ENCODE measurements at places on chromosomes 7 and 10.

DNA sequence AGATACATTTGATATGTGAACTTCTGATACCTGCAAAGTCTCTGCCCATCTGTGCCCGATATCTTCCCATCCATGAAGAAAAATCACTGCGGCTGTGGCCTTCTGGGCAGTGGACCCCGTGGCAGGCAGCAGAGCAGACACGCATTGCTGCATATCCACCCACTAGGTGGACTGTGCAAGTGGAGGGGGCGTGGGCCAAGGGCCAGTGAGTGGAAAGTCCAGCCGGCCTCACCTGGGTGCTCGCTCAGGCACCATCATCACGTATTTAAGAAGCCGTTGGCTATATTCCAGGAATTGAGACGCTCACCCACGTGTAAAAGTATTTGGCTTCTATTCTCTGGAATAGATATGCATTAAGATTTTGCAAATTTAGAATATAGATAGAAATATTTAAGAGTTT is 30.8 kb upstream of the SLC13A1 start:
- no peak for DNase-seq

- DNase-seq = no peak
These were observed 12.9 kb downstream of the NPFFR1 start for GRCh38 chr10:70270952-70271351.

- DNase-seq = no peak
These were observed 158.6 kb downstream of the TMEM178B start for GRCh38 chr7:141232286-141233051.

- DNase-seq = no peak
These were observed 99.5 kb downstream of the VTI1A start for GRCh38 chr10:112546474-112546873.

GRCh38 chr10:72109636-72110157 is 21.3 kb upstream of the SPOCK2 start:
- no peak for DNase-seq

DNA sequence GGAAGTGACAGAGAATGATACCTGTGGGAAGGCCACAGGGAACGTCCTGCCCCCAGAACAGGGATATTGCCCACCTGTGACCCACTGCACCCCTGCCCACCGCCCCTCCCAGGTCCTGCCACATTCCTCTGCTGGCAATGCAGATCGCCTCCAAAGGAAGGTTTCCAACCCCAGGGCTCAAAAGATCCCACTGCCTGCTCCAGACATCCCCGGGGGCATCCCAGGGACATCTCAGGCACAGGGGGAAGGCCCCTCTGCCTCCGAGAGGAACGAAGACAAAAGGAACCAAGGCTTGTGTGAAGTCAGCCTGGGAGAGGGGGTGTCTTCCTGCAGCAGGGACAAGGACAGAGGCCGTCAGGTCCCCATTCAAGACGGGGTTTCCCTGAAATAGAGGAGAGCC is 28.5 kb downstream of the NUDT1 start:
- DNase-seq = no peak

GRCh38 chr7:106313966-106314365 is 29.2 kb upstream of the NAMPT start:
- no peak for DNase-seq

- DNase-seq = no peak
These were observed 31.4 kb upstream of the DLX6 start for GRCh38 chr7:96973986-96974385.

- no peak for DNase-seq
These were observed 51.2 kb downstream of the ANKIB1 start for GRCh38 chr7:92296880-92297445.

- DNase-seq = no peak
These were observed 148.1 kb downstream of the ZWINT start for GRCh38 chr10:56212951-56213350.

DNA sequence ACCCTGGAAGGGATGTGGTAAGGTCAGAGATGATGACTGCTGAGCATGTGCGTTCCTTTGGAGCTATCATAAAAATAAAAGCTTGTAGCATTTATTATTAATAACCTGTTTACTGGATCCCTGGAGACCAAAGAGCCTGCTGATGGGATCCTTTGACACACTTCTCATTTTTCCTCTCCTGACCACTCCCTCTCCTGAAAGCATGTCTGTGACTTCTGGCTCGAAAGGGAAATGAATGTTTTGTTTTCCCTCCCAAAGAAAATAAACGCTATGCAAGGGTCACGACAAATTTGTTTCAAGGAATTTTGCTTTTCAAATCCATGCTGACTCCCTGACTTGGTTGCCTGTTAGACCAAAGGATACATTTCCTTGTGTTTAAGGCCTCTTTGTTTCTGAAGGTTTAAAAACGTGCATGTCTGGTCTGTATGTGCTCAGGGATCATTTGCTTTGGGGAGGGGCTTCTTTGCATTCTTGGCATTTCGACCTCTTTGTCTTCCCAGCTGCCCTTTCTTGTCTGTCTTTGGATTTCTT is 185.1 kb upstream of the AGK start:
- no peak for DNase-seq

GRCh38 chr10:14665304-14665703 is 109.4 kb downstream of the FAM107B start:
- no peak for DNase-seq

DNA sequence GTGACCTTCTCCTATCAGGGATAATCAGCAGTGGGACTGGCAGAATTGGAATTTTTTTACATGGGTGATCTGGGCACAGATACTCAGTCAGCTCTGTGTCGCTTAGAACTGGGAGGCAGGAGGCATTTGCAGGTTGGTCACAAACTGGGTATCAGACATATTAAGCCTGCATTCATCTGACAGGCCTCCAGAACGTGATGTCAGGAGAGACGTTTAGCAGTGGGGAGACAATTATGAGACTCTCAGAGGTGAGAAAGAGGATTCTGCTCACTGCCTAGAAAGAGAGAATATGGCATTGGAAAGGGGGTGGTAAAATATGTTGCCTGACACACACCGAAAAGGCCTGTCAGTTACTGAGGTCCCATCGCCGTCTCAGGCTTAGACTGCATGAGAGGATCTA is 717.6 kb upstream of the GALNT17 start:
- DNase-seq = no peak

- no peak for DNase-seq
These were observed 52.8 kb upstream of the NFE2L3 start for GRCh38 chr7:26099236-26099635.

GRCh38 chr10:80397014-80397413 is 11.3 kb upstream of the PRXL2A start:
- DNase-seq = no peak

DNA sequence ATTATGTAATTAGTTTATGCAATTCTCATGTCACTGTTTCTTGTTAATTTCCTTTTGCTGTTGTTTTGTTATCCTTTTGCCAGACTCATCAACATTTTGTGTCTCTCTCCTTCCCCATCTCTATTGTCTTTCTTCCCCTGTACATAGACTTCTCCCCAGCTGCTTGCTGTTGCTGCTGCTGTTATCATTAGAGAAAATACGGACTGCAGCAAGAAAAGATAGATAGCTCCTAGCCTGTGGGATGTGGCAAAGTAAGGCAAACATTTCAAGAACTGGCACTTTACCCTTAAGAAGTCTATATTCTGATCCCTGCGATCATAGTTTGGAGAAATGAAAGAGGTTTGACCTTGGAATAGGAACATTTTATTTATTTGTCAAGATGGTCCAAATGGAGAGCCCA is 162.2 kb downstream of the AOAH start:
- no peak for DNase-seq

DNA sequence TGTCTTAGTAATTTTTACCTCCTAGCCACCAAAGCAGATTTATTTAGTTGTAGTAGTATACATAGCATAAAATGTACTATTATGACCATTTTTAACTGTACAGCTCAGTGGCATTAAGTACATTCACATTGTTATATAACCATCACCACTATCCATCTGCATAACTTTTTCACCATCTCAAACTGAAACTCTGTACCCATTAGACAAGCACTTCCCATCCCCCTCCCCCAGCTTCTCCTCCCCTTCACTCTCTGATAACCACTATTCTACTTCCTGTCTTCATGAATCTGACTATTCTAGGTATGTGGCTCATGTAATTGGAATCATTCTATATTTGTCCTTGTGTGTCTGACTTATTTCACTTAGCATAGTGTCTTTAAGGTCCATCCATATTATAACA is 71.9 kb downstream of the MRPL32 start:
- DNase-seq = no peak

GRCh38 chr7:13724977-13725566 is 264.4 kb downstream of the ETV1 start:
- no peak for DNase-seq

DNA sequence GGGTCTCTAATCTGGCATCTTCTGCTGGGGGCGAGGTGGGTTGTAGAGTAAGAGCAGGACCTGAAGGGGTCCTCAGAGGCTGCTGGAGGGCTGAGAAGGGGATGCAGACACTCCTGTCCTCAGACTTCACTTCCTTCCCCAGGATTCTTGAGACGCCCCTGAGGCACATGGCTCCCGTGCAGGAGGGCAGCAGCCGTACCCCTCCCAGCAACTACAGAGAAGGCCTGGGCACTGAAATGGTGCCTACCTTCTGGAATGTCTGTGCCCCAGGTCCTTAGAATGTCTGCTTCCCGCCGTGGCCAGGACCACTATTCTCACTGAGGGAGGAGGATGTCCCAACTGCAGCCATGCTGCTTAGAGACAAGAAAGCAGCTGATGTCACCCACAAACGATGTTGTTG is 52.0 kb downstream of the VWA2 start:
- DNase-seq = no peak

DNA sequence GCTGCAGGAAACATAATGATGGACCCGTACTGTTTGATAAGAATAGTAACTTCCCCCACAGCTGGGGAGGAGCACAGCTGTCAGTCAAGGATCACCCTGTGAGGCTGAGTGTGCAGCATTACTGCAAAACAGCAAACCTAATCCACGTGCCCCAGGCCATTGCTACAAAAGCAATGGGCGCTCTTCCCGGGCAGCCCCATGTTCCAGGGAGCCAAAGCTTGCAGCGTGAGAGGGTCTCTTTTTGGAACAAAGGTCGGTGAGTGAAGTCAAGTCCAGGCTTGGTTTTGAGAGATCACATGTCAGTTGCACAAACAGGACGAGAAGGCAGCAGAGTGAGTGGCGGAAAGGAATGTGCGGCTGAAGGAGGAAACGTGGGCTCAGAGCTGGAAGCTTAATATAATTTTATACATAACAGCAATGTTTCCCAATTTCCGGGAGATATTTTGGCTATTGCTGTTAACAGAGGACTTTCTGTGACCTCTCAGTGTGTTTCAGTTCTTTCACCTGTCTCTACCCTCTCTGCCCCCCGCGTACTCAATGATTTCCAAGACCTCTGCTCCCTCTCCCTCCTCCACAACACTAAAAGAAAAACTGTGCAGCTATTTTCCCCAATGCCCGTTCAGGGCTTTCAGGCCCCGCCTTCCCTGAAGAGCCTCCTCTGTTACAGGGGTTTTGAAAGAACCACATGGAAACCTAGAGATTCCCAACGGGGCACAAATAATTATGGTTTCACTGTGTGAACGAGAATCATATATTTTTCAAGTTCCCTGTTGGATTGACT is 128.9 kb downstream of the MTPAP start:
- DNase-seq = no peak

- DNase-seq = no peak
These were observed 141.5 kb downstream of the PPP1R17 start for GRCh38 chr7:31828520-31828919.

DNA sequence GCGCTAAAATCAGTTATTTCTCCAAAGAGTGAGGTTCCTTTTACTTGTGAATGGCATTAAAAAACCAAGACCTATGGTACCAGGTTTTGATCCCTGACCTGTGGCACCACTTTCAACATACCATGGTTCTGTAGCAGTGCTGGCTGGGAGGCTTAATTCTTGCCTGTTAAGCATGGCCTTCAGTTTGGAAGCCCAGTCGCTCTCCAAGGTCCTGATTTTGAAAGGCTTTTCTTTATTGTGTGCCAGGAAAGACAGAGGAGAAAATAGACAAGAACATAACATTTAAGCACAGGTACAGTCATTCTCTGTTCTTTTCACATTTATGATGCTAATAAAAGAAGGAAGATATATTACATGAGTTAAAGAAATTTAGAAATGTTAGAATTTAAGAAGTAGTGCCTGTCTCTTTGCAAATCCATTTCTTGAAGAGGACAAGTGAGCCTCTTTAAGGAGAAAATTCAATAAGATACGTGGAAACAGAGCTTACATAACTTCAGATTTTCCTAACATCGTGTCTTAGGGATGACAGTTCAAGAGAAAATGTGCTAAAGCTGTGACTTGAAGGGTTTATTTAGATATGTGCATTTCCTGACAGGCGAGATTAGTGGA is 357.6 kb downstream of the DPP6 start:
- no peak for DNase-seq

DNA sequence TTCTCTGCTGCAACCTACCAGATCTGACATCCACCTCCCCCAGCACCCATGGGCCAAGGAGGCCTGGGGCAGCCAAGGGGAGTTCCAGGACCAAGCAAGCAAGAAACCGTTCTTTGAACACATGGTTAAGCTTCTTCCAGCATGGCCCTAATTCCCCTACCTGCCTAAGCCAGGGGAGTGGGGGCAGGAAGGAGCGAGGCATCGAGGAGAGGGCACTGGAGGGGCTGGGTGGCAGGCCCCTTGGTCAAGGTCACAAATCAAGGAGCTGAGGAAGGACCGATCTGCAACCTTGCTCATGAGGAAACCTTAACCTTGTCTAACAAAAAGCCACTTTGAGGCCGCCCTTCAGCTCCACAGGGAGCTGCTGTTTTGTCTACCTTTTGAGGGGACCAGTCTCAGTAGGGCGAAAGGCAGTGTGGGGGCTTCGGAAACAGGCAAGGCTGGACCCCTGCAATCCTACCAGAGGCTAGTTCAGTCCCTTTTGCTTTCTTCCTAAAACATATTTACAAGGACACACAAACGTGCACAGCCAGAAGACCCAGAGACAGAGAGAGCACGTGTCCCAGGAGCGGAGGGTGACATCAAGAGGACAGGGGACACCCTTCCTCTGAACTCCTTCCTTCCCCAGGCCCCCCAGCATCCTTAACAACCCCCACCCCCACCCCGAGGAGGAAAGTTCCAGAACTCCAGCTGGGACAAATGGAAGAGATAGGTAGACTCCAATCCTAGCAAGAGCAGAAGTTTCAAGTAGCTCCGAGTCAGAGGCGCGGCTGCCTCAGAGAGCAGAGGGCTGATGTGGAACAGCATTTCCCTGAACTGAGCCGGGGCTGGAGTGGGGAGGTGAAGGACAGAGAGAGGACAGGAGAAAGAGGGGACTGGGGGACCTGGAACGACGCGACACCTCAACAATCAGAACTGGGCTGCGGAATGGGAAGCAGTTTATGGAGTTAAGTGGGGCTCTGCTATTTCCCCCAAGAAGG is 28.2 kb downstream of the SPOCK2 start:
- no peak for DNase-seq

DNA sequence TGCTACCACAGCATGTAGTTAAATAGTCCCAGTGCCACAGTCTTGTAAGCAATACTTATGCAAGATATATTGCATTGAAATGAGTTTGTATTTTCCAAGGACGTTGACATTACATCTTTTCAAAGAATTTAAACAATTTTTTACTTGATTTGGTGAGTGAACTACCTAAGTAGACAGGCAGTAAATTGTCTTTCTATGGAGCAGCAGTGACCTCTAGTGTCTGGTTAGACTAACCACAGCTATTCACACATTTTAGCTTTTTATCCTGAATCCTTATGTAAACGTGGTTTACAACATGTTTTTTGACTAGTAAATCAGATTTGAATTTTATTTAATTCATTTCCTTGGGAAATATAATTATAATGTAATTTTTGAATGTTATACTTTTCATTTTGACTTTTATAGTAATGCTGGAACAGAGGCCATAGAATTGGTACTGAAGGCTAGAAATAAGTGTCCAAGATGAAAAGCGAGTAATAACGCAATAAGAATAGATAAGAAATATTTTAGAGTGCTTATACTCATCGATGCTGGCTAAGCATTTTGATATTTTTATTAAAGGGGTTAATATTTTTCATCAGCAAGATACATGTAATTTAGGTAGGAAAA is 5.6 kb downstream of the LRRTM3 start:
- DNase-seq = no peak

All from stimulated activated CD8-positive, alpha-beta memory T cell treated with anti-CD3 and anti-CD28 coated beads, Interleukin-4, amount 100 ng/mL, for 1 hour (primary cell).